ENCODE measurements at places on chromosomes 13 and 19. TPM values are rescaled to one million over a fixed set of nuclear protein-coding genes. Genes with fewer than 3 reads are reported as not detected.

FAM187B gene
- not detected for total RNA-seq

HSH2D gene
- not detected for total RNA-seq

TPTE2 gene
- total RNA-seq: under 0.01 TPM

TTC9B gene
- total RNA-seq: not detected

ZNF649 gene
- total RNA-seq: 6.4 TPM

CYP4F8 gene
- under 0.01 TPM for total RNA-seq

SIGLEC10 gene
- total RNA-seq: not detected

ZNF439 gene
- total RNA-seq: 2.6 TPM

C19orf67 gene
- total RNA-seq: not detected

CLEC17A gene
- not detected for total RNA-seq

SULT2B1 gene
- not detected for total RNA-seq

ZNF568 gene
- 8.7 TPM for total RNA-seq

FAM98C gene
- 10.3 TPM for total RNA-seq

CASP14 gene
- total RNA-seq: not detected

LILRA2 gene
- not detected for total RNA-seq

ZNF260 gene
- total RNA-seq: 21.6 TPM

DHDH gene
- total RNA-seq: not detected

CLDN10 gene
- total RNA-seq: not detected

TMIGD2 gene
- not detected for total RNA-seq

LHFPL6 gene
- 44.8 TPM for total RNA-seq

ZNF845 gene
- 9.5 TPM for total RNA-seq

FFAR3 gene
- not detected for total RNA-seq

FPR2 gene
- not detected for total RNA-seq

RXFP2 gene
- total RNA-seq: not detected

VSTM1 gene
- not detected for total RNA-seq

CD33 gene
- total RNA-seq: not detected

ZFR2 gene
- not detected for total RNA-seq

IL11 gene
- total RNA-seq: 5.2 TPM

MYCBP2 gene
- total RNA-seq: 84.6 TPM

CALR3 gene
- total RNA-seq: not detected

MEIOSIN gene
- total RNA-seq: not detected

DKKL1 gene
- 0.32 TPM for total RNA-seq

THSD1 gene
- total RNA-seq: 9.9 TPM

ATP4A gene
- not detected for total RNA-seq

SOX1 gene
- total RNA-seq: not detected

TMPRSS9 gene
- total RNA-seq: not detected

ADM5 gene
- under 0.01 TPM for total RNA-seq

NOVA2 gene
- not detected for total RNA-seq

TMEM161A gene
- total RNA-seq: 18.1 TPM

NRTN gene
- 0.32 TPM for total RNA-seq

LYPD5 gene
- 0.43 TPM for total RNA-seq

LHB gene
- not detected for total RNA-seq

NLRP9 gene
- not detected for total RNA-seq

SIRT2 gene
- total RNA-seq: 57.0 TPM

SIGLEC9 gene
- under 0.01 TPM for total RNA-seq

C1QTNF9B gene
- total RNA-seq: 0.86 TPM

SOHLH2 gene
- total RNA-seq: 0.43 TPM

PPM1N gene
- 2.3 TPM for total RNA-seq

KLF12 gene
- total RNA-seq: 12.6 TPM

CALM3 gene
- 124 TPM for total RNA-seq
